ENCODE measurements at places on chromosomes 11 and 22. TPM values are rescaled to one million over a fixed set of nuclear protein-coding genes. Genes with fewer than 3 reads are reported as not detected.

GRCh38 chr11:64359712-64360445, 917 bp downstream of the RPS6KA4 start:
- no peak for DNase-seq

DNA sequence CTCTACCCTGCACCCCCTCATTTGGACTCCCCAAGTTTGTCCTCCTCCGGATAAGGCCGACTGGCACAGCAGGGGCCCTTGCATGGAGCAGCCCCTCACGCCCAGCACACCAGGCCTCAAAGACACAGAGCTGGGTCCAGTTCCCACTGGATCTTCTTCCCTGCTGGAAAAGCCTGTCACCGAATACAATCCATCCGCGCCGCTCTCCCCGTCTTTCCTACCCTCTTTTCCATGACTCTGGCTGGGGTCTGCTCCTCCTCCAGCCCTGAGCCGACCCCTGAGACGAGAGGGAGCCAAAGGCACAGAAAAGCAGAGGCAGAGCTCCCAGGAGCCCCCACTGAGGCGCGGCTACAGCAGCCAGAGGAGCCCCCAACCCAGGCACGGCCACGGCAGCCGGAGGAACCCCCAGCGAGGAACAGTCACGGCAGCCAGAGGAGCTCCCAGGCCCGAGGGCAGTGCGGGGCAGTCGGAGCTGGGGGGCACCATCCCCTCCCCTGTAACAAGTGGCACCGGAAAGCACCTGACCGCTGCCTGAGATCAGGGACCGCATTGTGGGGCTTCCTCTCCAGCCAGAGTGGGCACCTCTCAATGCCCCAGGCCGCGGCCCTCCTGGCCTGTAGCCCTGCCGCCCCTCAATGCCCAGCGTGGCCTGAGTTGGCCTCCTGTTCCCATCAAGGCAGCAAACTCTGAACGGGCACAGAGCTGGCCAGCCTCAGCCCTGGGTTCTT, 12.0 kb downstream of the ALG12 start:
- no peak for DNase-seq

GRCh38 chr11:6755303-6755952, 16.3 kb downstream of the OR2AG2 start:
- no peak for DNase-seq

DNA sequence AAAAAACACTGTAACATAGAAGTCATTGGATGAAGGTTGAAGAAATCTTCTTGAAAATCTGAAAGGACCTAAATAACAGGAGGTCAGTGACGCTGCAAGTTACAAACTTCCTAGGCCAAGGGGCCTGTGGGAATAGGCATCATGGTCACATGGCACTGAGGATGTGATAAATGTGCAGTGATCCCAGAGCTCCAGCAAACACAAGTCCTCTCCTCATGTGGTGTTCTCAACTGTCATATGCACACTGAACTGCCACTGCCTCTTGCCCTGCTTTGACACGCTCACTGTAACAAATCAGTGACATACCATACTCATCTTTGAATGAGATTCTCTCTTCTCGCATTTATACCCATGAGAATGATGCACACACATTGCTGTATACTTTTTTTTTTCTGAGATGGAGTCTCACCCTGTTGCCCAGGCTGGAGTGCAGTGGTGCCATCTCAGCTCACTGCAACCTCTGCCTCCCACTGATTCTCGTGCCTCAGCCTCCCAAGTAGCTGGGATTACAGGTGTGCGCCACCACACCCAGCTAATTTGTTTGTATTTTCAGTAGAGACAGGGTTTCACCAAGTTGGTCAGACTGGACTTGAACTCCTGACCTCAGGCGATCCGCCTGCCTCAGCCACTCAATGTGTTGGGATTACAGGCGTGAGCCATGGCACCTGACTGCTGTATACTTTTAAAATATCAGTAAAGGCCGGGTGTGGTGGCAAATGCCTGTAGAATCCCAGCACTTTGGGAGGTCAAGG, 65.1 kb upstream of the YPEL1 start:
- DNase-seq, result no peak

- no peak for DNase-seq
Observed at GRCh38 chr11:16977994-16978315, 36.3 kb downstream of the PLEKHA7 start.

DNA sequence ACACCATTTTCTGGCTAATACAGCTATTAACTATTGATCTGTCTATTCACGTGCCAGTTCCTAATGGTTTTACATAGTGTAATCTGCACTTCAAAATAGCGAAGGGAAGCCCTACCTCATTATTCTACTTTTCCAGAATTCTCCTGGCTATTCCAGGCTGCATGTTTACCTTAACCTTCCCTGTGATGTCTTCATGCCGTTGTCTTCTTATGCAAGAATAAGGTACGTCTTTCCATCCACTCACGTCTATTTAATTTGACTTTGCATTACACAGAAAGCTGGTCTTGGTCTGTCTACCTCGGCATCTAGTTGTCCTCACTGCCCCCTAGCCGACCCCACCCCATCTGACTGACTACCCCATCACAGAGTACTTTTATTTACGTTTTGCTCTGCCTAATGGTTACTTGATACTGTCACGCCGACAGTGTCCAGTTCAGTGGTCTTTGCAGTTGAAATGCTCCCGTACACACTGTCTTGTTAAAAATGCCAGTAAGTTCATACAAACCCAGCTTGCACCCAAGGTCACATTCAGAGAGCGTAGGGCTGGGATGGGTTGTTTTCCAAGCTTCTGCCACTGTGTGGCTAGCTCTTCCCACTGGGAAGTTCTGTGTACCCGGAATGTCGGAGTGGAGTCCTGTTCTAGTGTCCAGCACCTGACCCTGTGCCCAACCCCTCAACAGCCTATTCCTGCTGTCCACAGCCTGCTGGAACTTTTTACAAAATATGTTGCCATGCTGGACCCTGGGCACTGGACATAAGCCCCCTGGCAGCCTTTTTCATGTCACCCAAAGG, 15.0 kb downstream of the NEAT1 start:
- no peak for DNase-seq

DNA sequence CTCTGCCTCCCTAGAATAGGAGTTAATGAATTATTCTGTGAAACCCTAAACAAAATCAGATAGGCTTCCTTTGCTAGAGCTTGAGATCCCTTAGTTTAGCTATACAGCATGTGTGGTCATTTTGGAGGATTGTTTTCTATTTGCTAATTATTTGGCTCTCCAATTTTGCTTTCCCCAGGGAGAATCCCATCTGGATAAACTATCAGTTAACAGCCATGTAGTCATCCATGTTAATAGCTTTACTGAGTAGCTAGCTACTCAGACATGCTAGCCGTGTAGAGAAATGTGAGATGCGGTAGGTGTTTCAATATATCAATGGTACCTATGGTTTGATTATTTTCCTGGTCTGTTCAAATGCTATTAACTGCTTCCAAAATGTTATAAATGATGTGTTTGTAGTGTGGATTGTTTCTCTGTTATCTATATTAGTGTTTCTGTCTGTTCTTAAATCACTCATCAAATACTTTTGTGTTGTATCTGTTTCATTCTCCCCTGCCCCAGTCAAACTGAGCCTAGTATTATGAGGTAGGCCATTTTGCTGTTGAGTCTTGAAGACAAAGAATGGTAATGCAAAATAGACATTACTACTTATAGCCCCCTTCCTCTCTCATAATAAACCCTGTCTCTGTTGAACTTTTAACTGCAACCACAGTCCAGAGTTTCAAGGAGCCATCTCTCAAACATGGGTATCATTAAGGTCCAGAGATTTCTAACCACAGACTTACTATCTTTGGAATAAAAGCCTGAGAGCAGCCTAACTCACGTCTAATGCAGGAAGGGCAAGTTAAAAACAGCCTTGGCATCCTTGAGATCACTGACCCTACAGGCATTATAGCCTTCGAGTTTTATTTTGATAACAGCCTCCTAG, 56.1 kb upstream of the GRAMD1B start:
- DNase-seq, result no peak

Gene GAL
- not detected for total RNA-seq

Gene KLHL35
- total RNA-seq, result 0.34 TPM

Gene BRMS1
- total RNA-seq, result 20.9 TPM

Gene SHISA8
- total RNA-seq, result not detected
